ENCODE measurements at places on chromosomes 16 and 17.

DNA sequence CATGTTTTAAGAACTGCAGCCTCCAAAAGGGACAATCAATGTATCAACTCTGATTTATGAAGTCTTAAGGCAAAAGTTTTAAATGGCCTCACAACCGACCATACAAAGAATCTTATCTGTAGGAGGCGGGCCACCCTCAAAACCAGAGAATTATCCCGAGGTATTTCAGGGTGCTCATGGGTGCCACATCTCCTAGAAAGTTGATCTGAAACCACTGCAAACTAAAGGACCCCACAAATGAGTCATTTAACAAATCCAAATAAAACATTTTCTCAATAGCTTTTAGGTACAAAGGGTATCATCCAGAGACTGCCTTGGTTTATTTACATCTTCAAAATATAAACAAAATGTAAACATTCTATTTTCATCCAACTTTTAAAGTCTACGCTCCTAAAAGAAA, 6.8 kb downstream of the ERN1 start:
- DNase-seq = no peak

DNA sequence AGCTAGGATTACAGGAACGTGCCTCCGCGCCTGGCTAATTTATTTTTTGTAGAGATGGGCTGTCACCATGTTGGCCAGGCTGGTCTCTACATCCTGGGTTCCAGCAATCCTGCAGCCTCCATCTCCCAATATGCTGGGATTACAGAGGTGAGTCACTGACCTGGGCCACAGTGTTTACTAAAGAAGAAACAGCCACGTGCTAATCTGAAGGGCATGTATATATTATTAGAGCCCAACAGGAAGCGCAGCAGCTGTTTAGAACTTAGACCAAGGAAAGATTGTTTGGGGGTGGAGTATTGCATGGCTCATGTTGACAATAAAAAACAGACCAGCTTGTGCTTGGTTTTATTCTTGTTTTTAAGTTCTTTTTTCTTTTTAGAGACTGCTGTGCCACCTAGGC, 60.2 kb downstream of the HAPSTR1 start:
- no peak for DNase-seq

GRCh38 chr17:39026980-39027451, 59.8 kb upstream of the FBXO47 start:
- no peak for DNase-seq

DNA sequence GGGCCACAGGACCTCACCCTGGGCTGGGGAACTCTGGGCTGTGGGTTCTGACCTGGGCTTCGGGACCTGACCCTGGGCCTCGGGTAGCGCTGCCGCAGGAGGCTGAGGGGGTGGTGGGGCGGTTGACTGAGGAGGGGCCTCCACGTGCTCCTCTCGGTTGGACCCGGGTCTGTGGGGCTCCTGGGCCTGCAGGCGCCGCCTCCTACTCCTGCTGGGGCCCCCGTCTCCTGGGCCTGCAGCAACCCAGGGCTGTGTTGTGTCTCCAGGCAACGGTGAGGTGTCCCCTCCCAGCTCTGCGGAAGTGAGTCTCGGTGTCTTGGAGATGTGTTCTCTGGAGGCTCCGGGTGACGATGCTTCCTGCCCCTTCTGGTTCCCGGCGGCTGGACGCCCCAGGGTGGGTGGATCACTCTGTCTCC, 41.5 kb upstream of the GNG13 start:
- DNase-seq = no peak

GRCh38 chr16:81310045-81310644, 4.6 kb upstream of the GAN start:
- DNase-seq = no peak

GRCh38 chr16:17511340-17511739, 40.6 kb upstream of the XYLT1 start:
- DNase-seq = peak; percentile 89

- DNase-seq = no peak
These were observed 217.4 kb downstream of the RPTOR start for GRCh38 chr17:80762076-80762475.

- DNase-seq = peak; percentile 39
These were observed 18.8 kb downstream of the NCBP3 start for GRCh38 chr17:3827124-3827773.

Data from fibroblast of skin of left biceps (primary cell).